ENCODE measurements at places on chromosomes 6 and 20. TPM values are rescaled to one million over a fixed set of nuclear protein-coding genes. Genes with fewer than 3 reads are reported as not detected.

- no peaks in the 10 kb centered on the region for H3K36me3 ChIP-seq
- no peak overlapping the region for H3K27ac ChIP-seq
- no peak overlapping the region for H3K4me3 ChIP-seq
- H3K4me1 ChIP-seq: no peaks in the 10 kb centered on the region
- no peaks in the 10 kb centered on the region for H3K27me3 ChIP-seq
Measured at GRCh38 chr6:131813991-131814390, 6.2 kb downstream of the ENPP1 start.

- no peaks in the 10 kb centered on the region for H3K36me3 ChIP-seq
- no peak for DNase-seq
- H3K27ac ChIP-seq: no peak overlapping the region
- H3K4me1 ChIP-seq: no peaks in the 10 kb centered on the region
- H3K27me3 ChIP-seq: no peaks in the 10 kb centered on the region
- no peak overlapping the region for H3K4me3 ChIP-seq
Measured at GRCh38 chr6:144467172-144467762, 182.1 kb downstream of the UTRN start.

The HLA-C gene
- 219 TPM for total RNA-seq

DNA sequence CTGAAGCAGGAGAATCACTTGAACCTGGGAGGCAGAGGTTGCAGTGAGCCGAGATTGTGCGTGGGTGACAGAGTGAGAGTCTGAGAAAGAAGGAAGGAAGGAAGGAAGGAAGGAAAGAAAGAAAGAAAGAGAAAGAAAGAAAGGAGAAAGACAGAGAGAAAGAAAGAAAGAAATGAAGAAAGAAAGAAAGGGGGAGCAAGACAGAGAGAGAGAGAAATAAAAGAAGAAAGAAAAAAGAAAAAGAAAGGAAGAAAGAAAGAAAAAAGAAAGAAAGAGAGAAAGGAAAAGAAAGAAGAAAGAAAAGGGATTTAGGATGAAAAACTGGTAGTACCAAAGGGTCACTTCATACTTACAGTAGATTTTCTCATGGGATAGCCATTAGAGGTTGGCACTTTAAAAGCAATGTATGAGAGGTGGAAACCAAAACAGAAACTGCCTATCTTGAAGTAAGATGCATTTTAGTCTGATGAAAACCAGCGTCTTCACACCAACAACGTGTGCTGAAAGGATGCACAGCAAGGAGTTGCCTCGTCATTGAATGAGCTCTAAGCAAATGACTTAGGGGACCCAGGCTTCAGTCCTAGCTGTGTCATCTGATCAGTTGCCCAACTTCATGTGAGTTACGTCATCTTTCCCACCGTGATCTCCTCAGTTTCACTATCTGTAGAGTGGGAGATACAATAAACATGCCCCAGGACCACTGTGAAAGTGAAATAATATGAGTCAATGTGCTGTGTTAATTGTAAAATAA, 133.9 kb upstream of the NEDD9 start:
- peaks cover 23% of the 10 kb centered on the region for H3K4me1 ChIP-seq
- DNase-seq: no peak
- H3K36me3 ChIP-seq: no peaks in the 10 kb centered on the region
- H3K4me3 ChIP-seq: no peak overlapping the region
- no peaks in the 10 kb centered on the region for H3K27me3 ChIP-seq

The LPA gene
- not detected for total RNA-seq

- no peak overlapping the region for H3K4me3 ChIP-seq
- no peak for DNase-seq
- H3K4me1 ChIP-seq: no peaks in the 10 kb centered on the region
- no peaks in the 10 kb centered on the region for H3K27me3 ChIP-seq
Measured at GRCh38 chr20:58199469-58199868, 29.0 kb downstream of the ANKRD60 start.

DNA sequence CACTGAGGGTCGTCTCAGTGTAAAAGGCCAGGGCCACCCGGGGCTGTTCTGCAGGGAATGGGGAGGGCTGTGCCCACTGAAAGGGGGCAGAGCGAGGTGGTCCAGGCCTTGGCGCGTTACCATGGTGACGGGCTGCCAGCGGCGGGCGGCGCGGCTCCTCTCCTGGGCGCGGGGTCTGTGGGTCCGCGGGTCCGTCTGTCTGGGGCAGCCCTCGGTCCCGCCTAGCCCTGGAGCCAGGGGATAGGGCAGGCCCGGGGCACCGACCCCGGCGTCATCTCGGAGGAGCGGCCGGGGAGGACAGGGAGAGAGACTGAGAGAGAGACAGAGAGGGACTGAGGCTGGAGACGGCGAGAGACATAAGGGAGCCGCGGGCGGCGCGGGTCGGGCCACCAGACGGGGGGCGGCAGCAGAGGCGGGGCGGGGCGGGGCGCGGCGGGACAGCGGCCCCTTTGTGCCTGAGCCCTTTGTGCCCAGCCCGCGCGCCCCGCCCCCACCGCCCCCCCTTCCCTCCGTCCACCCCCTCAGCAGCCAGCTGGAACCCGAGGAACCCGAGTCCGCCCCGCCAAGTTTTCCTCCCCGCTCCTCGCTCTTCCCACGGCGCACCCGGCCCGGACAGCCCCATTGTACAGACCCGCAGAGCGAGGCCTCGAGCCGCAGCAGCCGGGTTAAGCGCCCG, at the start of gene KIAA1755:
KIAA1755 (minus strand) TSS at position 358 of the 676 bp plus-strand sequence; CDS start at position 123, 235 bp downstream.
- H3K27me3 ChIP-seq: no peaks in the 10 kb centered on the region
- H3K36me3 ChIP-seq: no peaks in the 10 kb centered on the region
- no peak within 1 kb of the TSS for H3K4me3 ChIP-seq
- DNase-seq: no peak
- no peaks in the 10 kb centered on the region for H3K4me1 ChIP-seq

DNA sequence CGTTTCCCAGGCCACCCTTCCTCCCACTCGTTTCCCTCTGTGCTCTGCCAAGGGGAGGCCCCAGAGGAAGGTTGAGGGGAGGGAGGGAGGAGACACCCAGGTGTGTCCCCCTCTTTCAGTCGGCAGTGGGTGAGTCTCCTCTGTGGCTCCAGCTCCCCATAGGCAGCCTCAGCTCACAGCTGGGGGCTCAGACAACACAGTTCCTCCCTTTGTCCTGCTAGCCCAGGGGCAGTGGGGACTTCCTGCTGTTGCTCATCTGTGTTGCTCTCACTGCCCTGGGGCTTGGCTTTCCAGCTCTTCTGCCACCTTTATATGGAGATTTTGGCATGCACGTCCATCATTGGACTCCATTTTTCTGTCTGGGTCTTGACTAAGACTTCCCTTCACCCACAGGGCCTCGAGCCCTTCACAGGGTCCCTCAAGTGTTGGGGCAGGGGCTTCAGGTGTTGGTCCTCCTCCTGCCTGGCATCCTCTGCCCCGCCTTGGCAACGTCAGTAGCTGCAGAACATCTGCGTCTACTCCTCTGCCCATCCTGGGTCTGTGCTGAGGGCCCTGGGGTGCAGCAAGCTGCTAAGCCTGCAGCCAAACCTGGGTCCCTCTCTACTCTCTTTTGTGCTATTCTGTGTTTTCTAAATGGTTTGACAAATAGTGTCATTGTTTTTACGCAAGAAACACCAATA, 190.6 kb upstream of the PMEPA1 start:
- no peak overlapping the region for H3K4me3 ChIP-seq
- H3K36me3 ChIP-seq: no peaks in the 10 kb centered on the region
- peak; percentile 30 for DNase-seq
- peaks cover 24% of the 10 kb centered on the region for H3K4me1 ChIP-seq
- no peak overlapping the region for H3K27ac ChIP-seq

The NMBR gene
- total RNA-seq: not detected

The LY6G6C gene
- total RNA-seq: 0.22 TPM

The CHRNA4 gene
- total RNA-seq: not detected

DNA sequence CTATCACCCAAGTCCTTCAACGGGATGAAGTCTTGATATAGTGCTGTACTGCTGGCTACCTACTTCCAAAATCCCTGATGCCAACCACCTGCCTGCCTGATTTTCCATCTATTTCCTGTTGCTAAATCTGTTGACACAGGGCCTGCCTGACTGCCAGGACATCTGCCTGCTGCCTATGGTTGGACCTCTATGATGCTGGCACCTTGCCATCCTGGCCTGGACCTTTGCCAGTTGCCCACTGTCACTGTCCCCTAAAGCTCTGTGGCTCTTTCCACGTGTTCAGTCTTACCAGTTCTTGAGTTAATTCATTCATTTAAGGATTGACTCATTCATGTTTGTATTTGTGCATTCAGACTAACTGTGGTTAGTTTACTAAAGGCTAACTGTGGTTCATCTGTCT, 9.2 kb upstream of the RGS17 start:
- H3K27ac ChIP-seq: no peak overlapping the region
- H3K4me3 ChIP-seq: no peak overlapping the region
- no peaks in the 10 kb centered on the region for H3K36me3 ChIP-seq
